ENCODE measurements at places on chromosomes 4 and X.

DNA sequence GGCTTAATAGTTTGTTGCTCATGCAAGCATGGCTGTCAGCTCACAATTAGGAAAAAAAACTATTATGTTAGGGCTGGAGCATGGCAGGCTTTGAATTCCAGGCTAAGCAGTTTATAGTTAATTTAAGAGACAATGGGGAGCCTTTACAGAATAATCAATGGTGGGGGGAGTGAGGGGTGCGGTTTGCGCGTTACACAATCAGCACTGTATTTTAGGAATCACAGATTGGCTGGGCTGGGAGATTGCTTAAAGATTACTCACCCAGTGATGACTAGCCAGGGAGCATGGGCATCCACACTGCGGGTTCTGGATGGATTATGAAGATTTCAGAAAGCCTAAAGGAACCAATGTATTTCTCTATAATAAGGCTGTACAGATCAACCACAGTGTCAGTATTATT, 186.6 kb downstream of the SOX3 start:
- no peak for DNase-seq

DNA sequence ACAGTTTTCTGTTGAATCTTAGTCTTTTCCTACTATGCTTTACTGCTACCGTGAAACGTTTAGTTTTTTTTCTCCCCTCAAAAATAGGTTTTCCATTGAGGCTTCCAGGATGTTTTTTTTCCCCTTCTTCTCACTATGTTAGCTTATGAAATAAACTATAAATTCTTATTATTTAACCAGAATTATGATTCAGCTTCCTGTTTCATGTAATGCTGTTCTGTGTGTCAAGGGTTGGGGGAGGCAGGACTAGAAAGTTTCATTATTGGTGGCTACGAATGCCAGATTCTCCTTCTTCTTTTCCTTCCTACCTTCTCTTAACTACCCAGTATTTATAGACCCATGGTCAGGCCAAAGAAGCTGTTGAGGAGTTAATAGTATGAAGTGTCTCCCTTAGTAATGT, 11.8 kb downstream of the CLCN5 start:
- DNase-seq, result no peak

- no peak for DNase-seq
Observed at GRCh38 chrX:110219920-110220319, 98.0 kb downstream of the AMMECR1 start.

DNA sequence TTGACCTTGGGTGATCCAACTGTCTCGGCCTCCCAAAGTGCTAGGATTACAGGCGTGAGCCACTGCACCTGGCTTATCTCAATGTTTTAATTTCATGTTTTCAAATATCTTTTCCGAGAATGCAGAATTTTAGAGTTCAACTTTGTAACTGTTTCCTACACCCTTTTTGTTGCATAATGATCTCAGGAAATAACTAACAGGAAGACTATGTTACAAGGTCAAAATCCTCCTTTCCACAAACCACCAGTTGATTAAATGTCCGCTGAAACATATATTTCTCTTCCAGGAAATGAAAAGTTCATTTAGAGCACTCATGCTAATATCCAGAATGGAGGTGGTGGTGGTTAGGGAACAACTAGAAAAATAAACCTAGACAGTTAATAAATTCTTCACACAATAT, 377.8 kb downstream of the PPP4R3C start:
- DNase-seq, result no peak

DNA sequence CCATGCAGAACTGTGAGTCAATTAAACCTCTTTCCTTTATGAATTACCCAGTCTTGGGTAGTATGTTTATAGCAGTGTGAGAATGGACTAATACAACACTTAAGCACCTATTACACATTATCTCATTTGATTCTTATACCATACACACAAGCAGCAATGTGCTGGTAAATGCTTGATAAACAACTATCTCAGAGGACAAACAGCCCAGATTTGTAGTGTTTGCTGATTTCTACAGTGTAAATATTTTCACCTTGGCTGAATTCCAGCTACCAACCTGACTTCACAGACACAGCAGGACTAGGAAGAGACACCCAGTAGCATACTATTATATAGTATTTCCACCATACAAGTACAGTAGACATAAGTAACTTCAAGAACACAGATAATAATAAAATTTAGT, 406.5 kb upstream of the CNKSR2 start:
- no peak for DNase-seq

GRCh38 chr4:80295826-80296225, 29.4 kb downstream of the FGF5 start:
- DNase-seq, result no peak

GRCh38 chr4:15402974-15403373, 24.9 kb upstream of the C1QTNF7 start:
- no peak for DNase-seq

DNA sequence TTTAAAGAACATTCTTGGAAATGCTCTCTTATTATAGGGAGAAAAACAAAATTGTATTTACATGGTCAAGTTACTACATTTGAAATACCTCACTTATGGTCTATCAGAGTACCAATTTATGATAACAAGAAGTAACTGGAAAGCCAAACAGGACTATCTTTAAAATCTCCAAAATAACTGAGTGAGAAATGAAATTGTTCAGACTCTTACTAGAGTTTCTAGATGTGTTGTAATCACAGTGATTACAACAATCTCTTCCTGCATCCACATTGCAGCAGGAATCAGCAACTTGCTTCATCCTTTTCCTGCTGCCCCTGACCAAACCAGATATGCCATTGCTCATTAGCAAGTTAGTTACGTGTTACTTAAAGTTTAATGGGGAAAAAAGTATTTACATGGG, 245.2 kb upstream of the SMIM31 start:
- no peak for DNase-seq

- no peak for DNase-seq
Observed at GRCh38 chr4:171582961-171583581, 230.1 kb upstream of the GALNTL6 start.

- no peak for DNase-seq
Observed at GRCh38 chrX:65600106-65600505, 65.5 kb upstream of the LAS1L start.

GRCh38 chr4:153887217-153887616, 98.3 kb upstream of the SFRP2 start:
- DNase-seq, result no peak

DNA sequence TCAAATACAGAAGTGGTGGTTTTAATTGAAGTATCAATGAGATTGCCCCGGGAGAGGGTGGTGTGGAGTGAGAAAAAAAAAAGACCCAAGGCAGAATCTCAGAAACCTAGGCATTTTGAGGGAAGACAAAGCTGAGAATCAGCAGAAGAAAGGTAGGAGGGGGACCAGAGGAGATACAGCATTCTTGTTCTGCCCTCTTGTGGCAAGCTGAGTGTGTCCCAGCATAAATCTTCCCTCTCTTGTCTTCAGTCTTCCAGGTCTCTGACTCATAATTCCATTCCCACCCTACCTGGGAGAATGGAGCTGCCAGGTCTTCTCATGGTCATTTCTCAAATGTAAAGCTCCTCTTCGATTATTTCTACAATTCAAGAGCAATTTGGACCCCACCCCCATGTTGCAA, 32.7 kb upstream of the MAGED1 start:
- peak; percentile 54 for DNase-seq

- no peak for DNase-seq
Observed at GRCh38 chr4:165364452-165365080, 14.2 kb upstream of the CPE start.

GRCh38 chrX:147376601-147377422, 534.9 kb upstream of the FMR1 start:
- DNase-seq, result no peak

GRCh38 chr4:119209586-119209985, 2.9 kb upstream of the USP53 start:
- DNase-seq, result no peak

- no peak for DNase-seq
Observed at GRCh38 chrX:105006996-105007395, 213.5 kb downstream of the TEX13A start.

- no peak for DNase-seq
Observed at GRCh38 chr4:30950737-30951136, 230.6 kb downstream of the PCDH7 start.

DNA sequence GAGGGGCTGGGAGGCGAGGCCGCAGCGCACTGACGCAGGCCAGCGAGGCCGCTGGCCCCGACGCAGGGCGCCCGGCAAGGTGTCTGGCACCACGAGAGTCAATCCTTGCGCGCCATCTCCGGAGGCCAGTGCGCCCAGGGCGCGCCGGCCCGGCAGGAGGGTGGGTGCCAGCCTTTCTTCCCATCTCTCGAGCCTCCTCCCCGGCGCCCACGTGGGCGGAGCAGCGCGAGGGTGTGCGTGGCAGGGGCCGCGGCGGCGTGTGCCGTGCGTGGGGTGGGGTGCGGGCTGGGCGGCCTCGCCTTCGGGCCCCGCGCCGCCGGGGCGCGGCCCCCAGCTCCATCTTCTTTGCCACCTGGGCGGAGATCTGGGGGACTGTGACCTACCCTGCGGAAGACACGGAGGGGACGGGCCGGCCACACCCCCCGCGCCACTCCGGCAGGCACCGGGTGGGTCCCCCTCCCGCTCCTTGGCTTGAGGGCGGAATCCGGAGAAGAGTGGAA, 877 bp downstream of the JAKMIP1 start:
- DNase-seq, result no peak

GRCh38 chrX:96978906-96979305, 95.2 kb downstream of the RPA4 start:
- DNase-seq, result no peak

DNA sequence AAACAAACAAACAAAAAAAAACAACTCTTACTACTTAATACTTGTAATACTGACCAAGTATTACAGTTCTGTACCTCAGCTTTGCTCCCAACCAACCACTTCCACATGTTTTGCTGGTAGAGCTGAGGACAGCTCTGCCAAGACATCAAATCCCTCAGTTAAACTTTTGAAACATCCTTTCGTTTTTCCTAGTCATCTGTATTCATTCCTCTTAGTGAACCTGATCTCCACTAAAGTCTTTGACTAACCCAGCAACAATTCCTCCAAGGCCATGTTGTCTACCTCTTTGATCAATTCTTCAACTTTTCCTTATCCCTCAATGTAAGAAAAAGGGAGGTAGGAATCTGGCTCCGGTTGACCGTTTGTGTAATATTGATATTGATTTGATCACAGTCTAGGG, 247.5 kb downstream of the ARHGAP24 start:
- DNase-seq, result no peak

DNA sequence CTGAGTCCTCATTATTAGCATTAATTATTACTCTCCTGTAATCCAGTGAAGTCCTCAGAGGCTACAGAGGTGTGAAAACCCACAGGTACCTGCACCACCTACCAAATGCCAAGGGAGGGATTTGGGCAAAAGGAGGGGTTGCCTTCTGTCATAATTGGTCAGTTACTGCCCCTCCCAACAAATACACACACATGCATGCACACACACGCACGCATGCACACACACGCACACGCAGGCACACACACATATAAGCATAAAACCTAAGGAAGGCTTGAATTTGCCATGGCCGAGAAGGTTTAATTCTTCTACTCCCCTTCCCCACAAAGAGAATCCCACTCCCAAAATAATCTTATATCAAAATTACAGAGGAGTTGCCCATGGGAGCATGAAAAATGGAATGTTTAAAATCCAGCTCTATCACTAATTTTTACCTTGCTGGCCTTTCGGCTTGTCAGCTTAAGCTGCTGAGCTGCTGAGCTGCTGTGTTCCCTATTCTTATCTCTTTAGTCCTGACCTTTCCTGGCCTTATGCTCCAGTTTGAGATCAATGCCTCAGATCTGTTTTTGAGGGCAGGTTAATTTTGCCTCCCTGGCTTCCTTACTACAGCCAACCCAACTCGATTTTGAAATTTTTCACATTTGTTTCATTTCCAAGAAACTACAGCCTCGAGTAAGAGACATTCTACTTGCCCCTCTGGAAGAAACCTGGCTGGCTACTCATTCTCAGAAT, 95.0 kb downstream of the CAMK2D start:
- no peak for DNase-seq

GRCh38 chr4:15148691-15149090, 146.4 kb downstream of the CPEB2 start:
- DNase-seq, result no peak

- DNase-seq, result no peak
Observed at GRCh38 chr4:125847518-125847917, 532.8 kb downstream of the FAT4 start.

- DNase-seq, result no peak
Observed at GRCh38 chrX:73876911-73877310, 313.9 kb downstream of the CHIC1 start.

DNA sequence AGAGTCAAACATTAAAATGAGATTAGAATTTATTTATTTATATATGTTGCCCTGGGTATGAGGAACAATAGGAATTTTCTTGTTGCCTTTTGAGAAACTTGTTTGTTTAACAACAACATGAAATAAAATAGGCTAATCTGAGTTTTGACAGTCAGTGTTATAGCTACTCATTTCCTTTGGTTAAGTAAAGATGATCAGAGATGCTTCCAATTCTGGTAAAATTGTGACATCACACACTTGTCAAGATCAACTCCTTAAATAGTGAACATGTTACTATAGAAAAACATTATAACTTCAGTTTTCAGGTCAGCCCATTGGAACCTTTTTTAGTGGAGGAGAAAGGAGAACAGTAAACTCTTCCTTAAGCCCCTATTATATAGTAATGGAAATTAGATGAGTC, 136.1 kb downstream of the STIM2 start:
- DNase-seq, result no peak

DNA sequence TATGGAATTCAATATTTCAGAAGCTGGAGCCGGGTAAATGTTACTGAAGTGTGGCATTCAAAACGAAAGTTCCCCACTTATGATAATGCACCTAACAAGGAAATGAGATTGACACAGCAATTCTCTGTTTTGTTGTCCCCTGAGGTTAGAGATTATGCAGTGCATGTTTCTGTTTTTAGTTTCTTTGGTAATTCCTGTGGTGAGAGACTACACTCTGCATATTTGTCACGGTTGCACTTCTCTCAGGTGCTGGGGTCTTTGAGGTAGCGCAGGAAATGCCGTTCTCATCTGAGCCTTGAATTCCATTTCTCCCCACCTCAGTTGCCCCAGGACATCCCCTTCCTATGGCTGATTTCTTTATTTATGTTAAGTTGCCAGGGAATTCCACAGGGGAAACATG, 15.3 kb upstream of the BEND4 start:
- DNase-seq, result no peak

DNA sequence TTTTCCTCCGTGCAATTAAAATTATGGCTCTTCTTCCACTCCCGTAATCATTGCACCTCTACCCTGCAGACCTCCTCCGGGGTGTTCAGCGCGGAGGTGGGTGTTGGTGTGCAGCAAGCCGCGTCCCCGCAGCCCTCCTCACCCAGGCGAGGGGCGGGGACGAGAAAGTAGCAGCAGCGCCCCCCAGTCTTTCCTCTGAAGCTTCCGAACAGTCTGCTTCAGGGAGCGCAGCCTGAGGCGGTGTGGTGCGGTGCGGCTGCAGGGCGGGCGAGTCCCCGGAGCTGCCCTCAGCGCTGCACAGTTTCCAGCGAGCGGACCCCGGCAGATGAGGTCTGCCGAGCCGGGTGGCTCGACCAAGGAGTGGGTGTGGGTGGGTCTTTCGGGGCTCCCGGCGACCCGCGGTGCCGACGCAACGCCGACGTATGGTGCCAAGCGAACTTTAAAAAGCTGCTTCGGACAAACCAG, at the start of gene FRAS1:
Gene FRAS1 (plus strand): TSS at position 189 of the 465 bp plus-strand sequence. CDS start 687 bp downstream, outside the sequence.
- peak; percentile 38 for DNase-seq

DNA sequence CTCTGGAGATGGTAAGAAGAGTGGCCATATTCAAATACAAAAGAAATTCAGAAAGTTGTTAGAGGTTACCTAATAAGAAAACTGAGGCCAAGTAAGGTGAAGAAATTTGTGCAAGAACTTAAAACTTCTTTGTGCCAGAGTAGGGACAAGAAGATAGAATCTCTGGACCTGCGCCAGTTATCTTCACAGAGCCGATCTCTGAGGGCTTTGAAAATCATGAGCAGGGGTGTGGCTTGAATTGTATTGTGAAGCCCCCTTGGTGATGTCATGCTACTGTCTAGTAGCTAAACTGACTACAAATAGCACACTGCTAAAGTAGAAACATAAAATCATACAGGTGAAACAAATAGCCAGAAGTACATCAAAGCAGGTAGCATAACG, 184.6 kb downstream of the UGT8 start:
- DNase-seq, result no peak

Data from head of caudate nucleus (tissue), 42 donors.